Spleen (tissue), 13 donors: ENCODE measurements at places on chromosomes 4 and X. TPM values are rescaled to one million over a fixed set of nuclear protein-coding genes. Genes with fewer than 3 reads are reported as not detected.

GRCh38 chrX:38768079-38768478 lies 33.2 kb upstream of the MID1IP1 start:
- DNase-seq: no peak

DNA sequence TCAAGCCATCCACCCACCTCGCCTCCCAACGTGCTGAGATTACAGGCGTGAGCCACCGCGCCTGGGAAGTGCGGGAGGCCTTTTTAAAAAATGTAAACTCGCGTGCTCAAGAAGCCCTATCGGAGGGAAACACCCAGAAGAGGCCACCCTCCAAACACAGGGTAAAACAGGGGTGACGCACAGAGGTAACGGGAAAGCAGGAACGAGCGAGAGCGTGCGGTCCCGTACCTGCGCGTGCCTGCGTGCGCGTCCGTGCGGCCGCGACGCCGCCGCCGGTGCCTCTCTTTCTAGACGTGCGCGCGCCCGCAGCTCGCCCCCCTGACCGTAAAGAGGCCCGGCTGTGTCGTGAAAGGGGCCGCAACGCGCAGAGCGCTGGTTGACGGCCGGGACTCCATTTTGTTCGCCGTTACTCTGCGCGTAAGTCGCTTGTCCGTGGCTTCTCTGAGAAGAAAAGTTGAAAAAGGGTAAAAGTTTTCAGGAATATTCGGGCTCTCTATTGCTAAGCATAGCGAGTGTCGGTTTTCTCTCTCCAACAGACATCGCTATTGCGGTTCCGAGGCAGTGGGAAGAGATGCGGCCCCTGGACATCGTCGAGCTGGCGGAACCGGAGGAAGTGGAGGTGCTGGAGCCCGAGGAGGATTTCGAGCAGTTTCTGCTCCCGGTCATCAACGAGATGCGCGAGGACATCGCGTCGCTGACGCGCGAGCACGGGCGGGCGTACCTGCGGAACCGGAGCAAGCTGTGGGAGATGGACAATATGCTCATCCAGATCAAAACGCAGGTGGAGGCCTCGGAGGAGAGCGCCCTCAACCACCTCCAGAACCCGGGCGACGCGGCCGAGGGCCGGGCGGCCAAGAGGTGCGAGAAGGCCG lies at the start of gene MRFAP1:
Gene MRFAP1 (plus strand): TSS at position 394 of the 872 bp plus-strand sequence. CDS start 178 bp downstream, at position 572.
- peak; percentile 97 for DNase-seq

GRCh38 chr4:164614999-164615398 lies 138.9 kb upstream of the SMIM31 start:
- no peak for DNase-seq

GRCh38 chrX:134794692-134795091 lies 136.4 kb upstream of the PLAC1 start:
- no peak for DNase-seq

Gene RPL39
- total RNA-seq: 1,731 TPM

Gene DCLK2
- total RNA-seq: 3.8 TPM
